SJCRH30 (cell line): ENCODE measurements at places on chromosomes 5 and 9. TPM values are rescaled to one million over a fixed set of nuclear protein-coding genes. Genes with fewer than 3 reads are reported as not detected.

GRCh38 chr9:112170235-112170634 lies 4.9 kb downstream of the SUSD1 start:
- DNase-seq: no peak

GRCh38 chr9:18474783-18475182 lies 830 bp downstream of the ADAMTSL1 start:
- no peak for DNase-seq

Gene SEMA4D
- total RNA-seq: 0.08 TPM in 1 of 2 replicates, not detected in the other

DNA sequence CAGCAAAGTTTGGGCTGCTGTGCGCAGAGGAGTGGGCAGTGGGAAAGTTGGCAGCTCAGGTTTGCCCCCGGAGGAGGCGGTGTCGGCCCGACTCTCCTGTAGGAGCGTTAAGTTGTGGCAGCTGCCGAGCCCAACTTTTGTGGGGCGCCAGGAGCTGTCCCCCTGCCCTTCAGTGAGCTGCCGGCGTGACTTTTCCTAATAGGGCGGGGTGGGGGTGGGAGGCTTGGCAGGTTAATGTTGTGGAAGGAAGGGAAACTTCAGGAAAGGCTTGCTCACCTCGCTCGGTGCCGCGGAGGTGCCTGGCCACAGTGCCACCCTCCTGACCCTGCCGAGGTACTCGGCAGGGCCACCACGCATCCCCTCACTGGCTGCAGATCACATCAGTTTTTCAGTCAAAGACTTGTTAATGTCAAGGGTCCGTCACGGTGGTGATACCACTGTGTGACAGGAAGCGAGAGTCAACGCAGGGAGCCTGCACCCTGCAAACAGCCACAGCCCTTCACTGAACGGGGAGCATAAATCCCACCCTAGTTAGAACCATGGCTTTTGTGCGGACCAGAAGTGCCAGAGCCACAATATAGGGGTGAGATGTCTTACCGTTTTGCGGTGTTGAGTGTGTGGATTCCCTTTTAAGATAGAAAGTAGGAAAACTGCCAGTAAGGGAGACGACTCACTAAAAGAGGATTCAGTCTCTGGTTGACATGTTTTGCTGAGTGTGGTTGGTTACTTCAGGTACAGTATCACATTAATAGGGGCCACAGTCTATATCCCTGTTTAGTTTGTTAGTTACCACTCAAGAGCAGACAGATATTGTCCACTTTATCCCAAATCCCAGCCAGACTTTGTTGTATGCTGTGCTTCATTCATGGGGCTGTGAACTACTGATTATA lies 796 bp downstream of the LNPEP start:
- peak; percentile 55 for DNase-seq

- no peak for DNase-seq
Measured at GRCh38 chr5:125584140-125584520, 837.7 kb upstream of the ZNF608 start.

Gene WDR38
- not detected in 2 replicates for total RNA-seq

Gene KIAA1191
- total RNA-seq: 119 TPM in 2 replicates

GRCh38 chr5:58406394-58406793 lies 53.5 kb downstream of the PLK2 start:
- no peak for DNase-seq

DNA sequence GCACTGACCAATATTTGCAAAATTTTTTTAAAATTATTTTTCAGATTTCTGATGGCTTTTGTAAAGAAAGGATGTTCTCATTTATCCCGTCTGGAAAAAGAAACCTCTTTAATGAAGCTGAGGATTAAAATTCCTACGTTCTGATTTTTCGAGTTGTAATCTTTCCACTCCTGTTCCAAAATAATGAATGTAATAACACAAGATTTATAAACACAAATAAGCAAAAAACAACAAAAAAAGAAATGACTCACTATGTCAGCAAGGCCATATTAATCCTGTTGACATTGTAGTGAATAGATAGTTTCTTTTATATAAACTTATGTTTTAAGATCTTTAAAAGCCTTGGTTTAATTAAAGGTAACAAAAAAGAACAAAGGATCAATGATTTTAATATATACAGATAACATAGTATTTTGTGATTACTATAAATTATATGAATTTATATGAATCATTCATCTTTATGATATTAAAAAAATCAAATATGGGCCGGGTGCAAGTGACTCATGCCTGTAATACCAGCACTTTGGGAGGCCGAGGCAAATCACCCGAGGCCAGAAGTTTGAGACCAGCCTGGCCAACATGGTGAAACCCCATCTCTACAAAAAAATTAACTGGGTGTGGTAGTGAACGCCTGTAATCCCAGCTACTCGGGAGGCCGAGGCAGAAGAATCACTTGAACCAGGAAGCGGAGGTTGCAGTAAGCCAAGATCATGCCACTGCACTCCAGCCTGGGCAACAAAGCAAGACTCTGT lies 336.6 kb upstream of the DAB2 start:
- no peak for DNase-seq

DNA sequence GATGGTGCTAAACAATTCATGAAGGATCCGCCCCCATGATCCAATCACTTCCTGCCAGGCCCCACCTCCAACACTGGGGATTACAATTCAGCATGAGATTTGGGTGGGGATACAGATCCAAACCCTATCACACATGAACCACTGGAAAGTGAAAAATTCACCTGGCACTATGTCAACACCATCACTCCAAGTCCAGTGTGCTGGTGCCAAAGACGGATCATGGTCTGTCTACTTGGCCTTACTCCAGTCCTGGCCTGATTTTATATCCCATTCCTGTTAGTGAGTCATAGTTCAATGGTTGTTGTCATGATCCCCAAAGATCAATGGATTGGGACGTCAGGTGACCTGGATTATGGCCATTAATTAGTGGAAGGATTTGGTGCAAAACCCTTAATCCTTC lies 147.4 kb upstream of the RPS23 start:
- DNase-seq: no peak

DNA sequence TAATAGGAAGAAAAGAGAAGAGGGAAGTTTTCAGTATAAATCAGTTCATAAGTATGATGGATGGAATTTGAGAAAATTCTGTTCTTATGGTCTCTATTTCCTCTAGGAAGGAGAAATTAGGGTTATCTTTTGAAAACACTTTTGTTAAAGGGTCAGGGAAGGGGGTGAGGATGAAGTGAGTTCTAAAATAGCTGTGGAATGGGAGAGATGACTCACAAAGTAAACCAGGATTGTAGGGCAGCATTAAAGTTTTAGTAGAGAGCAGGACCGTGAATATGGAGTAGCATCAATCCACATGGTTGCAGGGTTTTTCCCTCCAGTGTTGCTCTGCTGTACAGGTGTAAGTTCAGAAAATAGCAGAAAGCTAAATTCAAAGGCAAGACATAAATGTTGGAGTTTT lies 32.4 kb downstream of the MUSK start:
- DNase-seq: no peak

GRCh38 chr9:69171049-69171448 lies 3.0 kb upstream of the TJP2 start:
- DNase-seq: no peak

Gene CTSV
- total RNA-seq: 19.8 and 21.0 TPM in 2 replicates

- no peak for DNase-seq
Measured at GRCh38 chr9:31573561-31573960, 810.9 kb upstream of the ACO1 start.

GRCh38 chr9:137224830-137225694 lies at the start of gene CYSRT1:
CYSRT1 (plus strand) TSS chr9:137225174; CDS start chr9:137225622, 448 bp downstream.
- DNase-seq: peak; percentile 75

GRCh38 chr5:159184236-159184635 lies 25.1 kb downstream of the RNF145 start:
- no peak for DNase-seq

GRCh38 chr5:53055365-53055764 lies 54.2 kb downstream of the MOCS2 start:
- DNase-seq: no peak

DNA sequence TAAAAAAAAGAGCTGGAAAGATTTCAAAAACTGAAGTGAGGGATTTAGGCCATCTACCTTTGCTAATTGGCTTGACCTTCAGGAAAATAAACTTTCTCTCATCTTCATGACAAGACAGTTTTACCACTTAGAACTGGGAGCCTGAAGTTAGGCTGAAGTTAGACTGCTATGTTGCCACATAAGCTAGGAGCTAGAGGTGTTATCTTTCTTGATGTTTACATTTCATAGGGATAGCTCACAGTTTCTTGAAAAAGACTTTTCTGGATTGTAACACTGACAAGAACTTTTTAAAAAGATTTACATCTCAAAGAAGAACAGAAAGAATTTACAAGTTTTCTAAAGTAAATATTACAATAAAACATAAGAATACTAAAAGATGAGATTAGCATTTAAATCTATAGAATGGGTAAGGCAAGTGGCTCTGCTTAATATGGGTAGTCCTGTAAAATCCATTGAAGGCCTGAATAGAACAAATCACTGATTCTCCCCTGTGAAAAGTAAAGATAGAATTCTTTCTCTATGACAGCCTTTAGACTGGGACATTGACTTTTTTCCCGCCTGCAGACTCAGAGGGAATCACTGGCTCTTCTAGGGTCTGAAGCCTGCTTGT lies 1665.4 kb upstream of the CDH9 start:
- no peak for DNase-seq

Gene GRM6
- not detected in 2 replicates for total RNA-seq

- no peak for DNase-seq
Measured at GRCh38 chr5:37448941-37449340, 69.8 kb downstream of the WDR70 start.
